ENCODE measurements at places on chromosomes 12 and 14.

DNA sequence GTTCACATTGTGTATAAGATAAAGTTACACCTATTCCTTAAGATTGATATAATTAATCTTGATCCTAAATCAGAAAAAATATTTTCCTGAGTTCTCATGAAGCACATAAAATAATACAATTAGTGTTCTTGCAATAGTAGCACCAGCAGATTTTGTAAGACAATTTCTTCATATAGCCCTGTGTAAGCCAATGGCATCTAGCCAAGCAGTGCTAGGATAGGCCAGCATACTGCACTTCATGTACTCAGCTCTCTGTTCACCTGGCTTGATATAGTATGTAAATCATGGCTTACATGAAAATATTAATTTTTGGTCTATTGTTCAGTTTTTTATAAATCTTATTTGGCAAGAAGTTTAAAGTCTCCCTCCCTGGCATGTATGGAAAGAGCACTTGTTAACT, 1.9 kb downstream of the KLRF2 start:
- no peak for DNase-seq

- no peak for DNase-seq
These were observed 18.4 kb downstream of the CMKLR1 start for GRCh38 chr12:108320507-108321293.

- no peak for DNase-seq
These were observed 8.1 kb upstream of the ALDH1L2 start for GRCh38 chr12:105092336-105092735.

- DNase-seq = peak; percentile 97
These were observed 2.8 kb upstream of the UBC start for GRCh38 chr12:124917135-124917840.

GRCh38 chr12:124888260-124888659, 24.6 kb upstream of the SCARB1 start:
- DNase-seq = no peak
